Suppressor macrophage treated with lipopolysaccharide for 1 hour (primary cell): ENCODE measurements at places on chromosomes 16 and 17.

DNA sequence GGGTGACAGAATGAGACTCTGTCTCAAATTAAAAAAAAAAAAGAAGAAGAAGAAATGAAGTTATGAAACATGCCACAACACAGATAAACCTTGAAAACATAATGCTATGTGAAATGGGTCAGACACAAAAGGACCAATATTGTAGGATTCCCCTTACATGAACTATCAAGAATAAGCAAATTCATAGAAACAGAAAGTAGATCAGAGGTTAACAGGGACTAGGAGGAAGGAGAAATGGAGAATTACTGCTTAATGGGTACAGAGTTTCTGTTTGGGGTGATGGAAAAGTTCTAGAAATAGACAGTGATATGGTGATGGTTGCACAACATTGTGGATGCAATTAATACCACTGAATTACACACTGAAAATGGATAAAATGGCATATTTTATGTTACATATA is 16.3 kb downstream of the RANBP10 start:
- peak; percentile 25 for DNase-seq

- DNase-seq, result no peak
These were observed 3.5 kb upstream of the TLCD3A start for GRCh38 chr17:728911-729310.

GRCh38 chr17:79395066-79395465 is 215.8 kb downstream of the RBFOX3 start:
- DNase-seq, result no peak

- no peak for DNase-seq
These were observed 352.5 kb downstream of the FOXL1 start for GRCh38 chr16:86930663-86931373.

GRCh38 chr17:1008008-1008761 is 11.3 kb downstream of the TIMM22 start:
- DNase-seq, result no peak

- no peak for DNase-seq
These were observed 152.6 kb downstream of the PRKCA start for GRCh38 chr17:66455060-66455459.

GRCh38 chr17:60665602-60666001 is 12.0 kb upstream of the BCAS3 start:
- no peak for DNase-seq

DNA sequence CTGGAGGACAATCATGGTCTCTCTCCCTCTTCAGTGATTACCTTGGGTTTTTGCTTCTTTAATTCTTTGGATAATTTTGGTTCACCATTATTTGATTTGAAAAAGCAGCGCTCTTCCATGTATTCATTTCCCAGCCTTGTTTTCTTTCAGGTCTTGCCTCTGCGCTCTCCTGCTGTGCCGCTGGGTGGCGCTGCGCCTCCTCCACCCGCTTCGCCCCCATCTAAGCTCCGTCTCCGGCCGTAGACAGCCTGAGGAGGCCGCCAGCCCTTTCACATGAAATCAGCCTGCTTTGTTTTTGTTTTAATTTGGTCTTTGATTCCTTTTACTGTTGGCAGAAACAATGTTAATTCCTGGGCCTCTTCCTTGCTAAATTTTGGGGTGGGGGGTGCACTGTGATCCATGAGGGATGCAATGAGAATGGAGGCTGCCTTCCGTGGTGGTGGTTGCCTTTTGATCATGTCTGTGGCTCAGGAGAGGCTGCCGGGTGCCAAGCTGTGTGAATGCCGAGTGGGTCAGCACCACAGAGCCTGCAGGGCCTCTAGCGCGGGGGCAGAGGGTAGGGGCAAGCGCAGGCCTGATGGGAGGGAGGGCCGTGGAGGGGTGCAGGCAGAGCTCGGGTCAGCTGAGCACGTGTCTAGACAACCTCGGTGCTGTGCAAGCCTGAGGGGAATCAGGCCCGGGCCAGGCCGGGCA is 64.1 kb downstream of the PLD6 start:
- DNase-seq, result peak; percentile 54

- no peak for DNase-seq
These were observed 7.6 kb downstream of the PRR29 start for GRCh38 chr17:64005734-64006167.

- DNase-seq, result peak; percentile 7
These were observed 48.5 kb upstream of the HS3ST3A1 start for GRCh38 chr17:13650096-13650675.

DNA sequence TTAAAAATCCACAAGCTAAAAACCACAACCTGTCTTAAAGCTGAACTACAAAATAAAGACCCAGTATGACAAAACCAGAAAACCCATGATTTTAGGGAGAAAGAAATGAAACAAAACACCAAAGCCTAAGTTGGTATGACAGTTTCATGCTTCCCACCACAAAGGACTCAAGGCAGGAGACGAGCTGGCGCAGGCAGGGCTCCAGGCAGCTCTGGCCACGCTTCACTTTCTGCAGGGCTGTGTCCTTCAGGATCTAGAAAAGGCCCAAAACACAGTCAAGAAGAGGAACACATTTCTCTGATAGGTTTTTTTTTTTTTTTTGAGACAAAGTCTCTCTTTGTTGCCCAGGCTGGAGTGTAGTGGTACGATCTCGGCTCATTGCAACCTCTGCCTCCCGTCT is 75.3 kb downstream of the WDR59 start:
- no peak for DNase-seq

DNA sequence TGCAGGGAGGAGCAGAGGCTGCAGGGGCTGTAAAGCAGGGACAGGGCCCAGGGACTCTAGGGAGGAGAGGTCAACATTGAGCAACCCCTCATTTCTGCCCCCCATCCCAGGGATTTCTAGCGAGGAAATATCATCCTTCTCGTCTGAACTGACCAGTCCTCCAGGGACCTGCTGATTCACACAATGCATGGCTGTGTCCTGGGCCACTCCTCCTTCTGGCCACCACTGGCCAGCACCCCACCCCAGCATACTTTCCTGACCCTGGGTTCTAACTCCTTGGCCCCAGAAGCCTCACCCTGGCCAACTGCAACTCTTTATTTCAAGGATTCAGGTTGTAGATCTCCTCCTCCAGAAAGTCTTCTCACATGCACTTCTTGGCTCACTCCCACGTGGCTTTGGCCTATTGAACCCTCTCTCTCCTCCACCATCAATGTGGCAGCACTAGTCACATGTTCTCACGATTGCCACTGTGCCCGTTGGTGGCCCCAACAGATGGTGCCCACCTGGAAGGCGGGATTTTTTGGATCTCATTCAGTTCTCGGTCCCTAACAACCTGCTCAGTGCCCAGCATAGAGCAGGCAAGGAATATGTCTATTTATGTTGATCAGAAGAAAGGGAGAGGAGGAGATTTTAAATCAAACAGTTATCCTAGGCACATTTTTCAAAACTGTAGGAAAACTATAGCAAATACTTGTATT is 41.5 kb downstream of the CUEDC1 start:
- DNase-seq, result no peak

DNA sequence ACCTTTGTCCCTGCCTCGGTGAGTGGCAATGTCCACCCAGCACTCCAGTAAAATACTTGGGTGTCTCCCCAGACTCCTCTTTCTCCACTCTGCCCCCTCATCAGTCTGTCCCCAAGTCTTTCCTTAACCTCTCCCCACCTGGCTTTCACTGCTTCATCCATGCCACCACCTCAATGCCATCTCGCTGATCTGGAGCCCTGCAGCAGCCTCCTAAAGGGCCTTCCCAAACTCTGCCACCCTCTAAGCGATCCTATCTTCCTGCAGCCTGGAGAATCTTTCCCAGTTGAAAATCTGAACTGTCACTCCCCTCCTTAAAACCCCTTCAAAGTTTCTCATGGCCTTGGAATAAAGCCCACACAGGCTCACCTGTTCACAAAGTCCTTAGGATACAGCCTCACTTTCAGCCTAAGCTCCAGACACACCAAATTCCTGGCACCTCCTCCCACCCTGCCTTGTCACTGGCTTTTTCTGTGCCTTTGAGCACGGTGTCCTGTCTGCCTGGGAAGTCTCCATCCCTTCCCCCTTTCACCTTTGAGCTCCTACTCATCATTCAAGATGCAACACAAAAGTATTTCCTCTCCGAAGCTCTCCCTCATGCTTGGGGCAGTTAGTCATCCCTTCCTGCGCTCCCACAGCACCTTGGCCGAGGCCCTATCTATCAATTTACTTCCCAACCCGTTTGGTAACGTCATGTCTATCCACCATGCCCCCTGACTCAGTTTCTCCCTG is 2.8 kb downstream of the WNK4 start:
- no peak for DNase-seq

DNA sequence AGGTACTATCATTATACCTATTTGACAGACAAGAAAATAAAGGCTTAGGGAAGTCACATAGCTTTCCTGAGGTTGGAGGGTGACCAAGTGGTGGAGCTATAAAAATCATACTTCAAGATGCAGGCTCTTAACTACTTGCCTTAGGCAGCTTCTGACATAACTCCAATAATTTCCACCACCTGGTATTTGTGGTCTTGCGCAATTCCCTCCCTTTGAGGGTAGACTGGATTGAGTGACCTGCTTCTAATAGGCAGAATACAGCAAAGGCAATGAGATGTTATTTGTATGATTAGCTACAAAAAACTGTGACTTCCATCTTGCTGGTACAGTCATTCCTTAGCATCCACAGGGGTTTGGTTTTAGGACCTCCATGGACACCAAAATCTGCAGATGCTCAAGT is 385.5 kb downstream of the TMEM114 start:
- DNase-seq, result no peak

DNA sequence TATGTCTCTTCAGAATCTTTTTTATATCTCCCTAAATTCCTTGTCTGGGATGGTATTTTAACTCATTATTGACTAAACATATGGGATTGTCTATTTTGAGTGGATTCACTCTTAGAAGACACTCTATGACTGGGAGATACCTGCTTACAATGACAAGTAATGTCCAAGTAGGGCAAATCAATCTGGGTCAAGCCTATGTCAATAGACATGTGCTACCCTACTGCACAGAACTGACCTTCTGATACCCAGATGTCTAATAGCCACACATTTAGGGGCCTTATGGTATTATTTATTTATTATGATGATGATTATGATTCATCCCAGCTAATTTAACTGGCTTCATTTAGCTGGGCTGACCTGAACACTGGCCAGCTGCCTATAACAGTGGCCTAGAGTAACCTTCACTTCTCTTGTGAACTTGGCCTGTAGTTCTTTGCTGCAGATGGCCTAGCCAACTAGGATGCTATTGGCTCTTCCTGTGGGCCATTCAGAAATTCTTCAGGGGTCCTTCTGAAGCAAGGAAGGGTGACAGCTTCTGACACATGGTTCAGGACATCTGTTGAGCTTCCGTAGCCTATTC is 138.0 kb downstream of the ANKFN1 start:
- no peak for DNase-seq

- DNase-seq, result no peak
These were observed 32.4 kb downstream of the CCL4 start for GRCh38 chr17:36136036-36136435.

GRCh38 chr17:72351884-72352346 is 231.1 kb downstream of the SOX9 start:
- DNase-seq, result no peak

DNA sequence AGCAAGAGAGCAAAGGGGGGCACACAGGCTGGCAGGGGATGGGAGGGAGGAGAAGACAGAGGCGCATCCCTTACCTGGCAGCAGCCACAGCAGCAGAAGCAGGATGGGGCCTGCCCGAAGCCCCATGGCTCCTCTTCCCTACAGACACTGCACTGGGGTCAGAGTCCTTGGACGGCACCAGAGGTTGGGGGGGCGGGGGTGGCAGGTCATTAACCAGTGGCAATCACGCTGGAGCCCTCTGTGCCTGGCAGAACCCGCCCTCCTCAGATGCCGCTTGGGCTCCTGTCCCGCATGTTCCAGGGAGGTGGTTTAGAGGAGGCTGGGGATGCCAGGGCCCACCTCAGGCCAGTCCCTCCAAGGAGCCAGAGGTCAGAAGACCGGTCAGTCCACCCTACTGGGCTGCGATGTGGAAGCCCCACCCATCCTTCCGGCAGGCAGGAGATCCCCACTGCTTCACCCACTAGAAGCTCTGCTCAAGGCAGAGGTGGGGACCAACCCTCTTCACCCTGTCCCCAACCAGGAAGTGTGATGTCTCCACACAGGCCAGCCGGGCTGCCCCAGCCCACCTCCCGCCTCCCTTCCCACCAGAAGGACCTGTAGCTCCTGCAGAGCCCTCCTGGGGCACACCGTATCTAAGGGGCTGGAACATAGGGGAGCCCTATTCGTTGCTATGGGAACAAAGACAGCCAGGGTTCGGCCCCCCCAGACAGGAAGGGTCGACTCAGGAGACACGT is 11.7 kb downstream of the ZG16B start:
- no peak for DNase-seq

DNA sequence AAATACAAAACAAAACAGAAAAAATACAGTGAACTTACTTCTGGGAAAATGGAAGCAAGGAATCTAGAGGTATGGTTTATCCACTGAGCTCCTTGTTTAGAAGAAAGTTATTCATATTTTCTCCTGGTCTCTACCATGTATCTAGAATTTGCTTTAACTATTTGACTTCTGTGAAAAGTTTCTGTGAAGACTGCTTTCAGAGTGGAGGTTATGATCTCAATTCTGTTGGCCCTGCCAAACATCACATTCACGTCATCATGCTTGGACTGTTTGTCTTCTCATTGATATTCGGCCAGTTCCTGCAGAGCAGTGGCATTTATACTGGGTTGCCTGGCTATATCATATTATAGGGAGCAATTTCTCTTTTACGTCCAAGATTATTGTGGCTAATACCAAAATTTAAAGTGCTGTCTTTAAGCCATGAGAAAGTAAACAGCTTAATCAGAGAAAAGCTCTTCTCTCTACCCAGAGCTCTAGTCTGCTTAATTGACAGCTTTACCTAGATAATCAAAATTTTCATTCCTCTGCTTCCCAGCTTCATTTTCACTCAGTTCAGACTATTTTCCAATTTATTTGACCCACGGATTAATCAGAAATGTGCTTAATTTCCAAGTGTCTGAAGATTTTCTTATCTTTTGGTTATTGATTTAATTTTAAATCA is at the start of gene ABCA8:
TSS of gene ABCA8 (minus strand) at position 212 of the 661 bp plus-strand sequence. CDS start 13,358 bp downstream, outside the sequence.
- DNase-seq, result no peak

DNA sequence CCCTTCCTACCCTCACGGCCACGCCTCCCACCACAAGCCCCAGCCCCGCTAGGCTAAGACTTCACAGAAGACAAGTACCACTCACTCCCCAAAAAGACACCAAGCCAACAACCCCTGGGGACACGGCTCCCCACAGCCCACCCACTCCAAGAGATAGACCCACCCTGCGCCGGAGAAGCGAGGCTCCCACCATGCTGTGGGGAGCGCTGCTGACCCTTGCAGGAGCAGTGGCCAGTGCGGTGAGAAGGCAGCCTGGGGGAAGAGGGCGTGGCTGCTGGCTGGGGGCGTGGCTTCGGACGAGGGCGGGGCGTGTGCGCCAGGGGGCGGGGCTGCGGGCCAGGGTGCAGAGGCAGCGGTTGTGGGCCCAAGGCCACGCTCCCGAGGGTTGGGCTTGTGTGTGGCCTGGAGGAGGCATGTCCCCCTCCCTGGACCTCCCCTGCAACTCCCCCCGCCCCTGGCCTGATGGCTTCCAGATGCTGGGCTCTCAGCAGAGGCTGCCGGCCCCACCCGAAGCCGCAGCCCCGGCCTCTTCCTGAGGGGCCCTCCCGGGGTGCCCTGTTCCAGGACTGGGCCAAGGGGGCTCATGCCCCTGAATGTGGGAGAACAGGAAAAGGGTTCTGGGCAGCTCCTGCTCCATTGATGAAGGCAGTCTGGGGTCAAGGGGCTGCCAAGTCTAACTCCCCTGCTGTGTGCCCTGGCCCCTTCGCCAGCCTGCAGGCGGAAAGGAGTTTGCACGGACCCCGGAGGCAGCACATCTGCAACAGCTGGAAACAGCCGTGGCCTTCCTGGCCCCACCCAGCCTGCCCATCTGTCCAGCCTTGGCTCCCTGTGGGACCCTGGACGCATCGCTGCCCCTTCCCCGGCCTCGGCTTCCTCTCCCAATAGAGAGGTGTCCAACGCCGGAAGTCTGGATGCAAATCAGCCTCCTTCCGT is 9.1 kb downstream of the TFAP4 start:
- no peak for DNase-seq

GRCh38 chr17:31780483-31780882 is 78.6 kb downstream of the COPRS start:
- peak; percentile 27 for DNase-seq
